ENCODE measurements at places on chromosomes 3 and 15.

DNA sequence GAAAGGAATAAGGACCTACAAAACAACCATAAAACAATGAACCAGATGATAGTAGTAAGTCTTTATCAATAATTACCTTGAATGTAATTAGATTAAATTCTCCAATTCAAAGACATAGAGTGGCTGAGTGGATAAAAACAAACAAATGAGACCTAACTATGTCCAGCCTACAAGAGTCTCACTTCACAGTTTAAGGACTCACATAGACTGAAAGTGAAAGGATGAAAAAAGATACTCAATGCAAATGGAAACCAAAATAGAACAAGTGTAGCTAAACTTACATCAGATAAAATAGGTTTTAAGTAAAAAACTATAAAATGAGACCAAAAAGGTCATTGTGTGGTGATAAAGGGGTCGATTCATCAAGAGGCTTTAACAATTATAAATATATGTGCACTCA, 21.9 kb upstream of the NR1I2 start:
- no peak for DNase-seq

DNA sequence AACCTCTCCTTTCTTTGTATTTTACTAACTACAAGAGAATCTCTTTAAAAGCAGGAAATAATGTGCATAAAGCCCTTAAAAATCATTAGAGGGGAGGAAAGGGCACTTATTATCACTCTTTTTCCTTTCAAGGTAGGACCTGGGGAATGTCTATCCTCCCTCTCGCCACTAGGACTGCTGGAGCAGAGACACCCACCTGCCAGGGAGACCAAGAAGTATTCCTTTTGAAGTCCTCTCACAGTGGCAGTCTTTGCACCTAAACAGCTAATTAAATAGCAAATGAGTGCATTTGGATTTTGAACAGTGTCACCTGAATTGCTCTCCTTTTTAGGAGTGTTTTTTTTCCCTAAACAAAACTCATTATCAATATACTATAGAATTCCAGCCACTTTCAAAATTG, 874.1 kb downstream of the ZPLD1 start:
- no peak for DNase-seq

- no peak for DNase-seq
Measured at GRCh38 chr3:34360713-34361112, 562.3 kb downstream of the PDCD6IP start.

DNA sequence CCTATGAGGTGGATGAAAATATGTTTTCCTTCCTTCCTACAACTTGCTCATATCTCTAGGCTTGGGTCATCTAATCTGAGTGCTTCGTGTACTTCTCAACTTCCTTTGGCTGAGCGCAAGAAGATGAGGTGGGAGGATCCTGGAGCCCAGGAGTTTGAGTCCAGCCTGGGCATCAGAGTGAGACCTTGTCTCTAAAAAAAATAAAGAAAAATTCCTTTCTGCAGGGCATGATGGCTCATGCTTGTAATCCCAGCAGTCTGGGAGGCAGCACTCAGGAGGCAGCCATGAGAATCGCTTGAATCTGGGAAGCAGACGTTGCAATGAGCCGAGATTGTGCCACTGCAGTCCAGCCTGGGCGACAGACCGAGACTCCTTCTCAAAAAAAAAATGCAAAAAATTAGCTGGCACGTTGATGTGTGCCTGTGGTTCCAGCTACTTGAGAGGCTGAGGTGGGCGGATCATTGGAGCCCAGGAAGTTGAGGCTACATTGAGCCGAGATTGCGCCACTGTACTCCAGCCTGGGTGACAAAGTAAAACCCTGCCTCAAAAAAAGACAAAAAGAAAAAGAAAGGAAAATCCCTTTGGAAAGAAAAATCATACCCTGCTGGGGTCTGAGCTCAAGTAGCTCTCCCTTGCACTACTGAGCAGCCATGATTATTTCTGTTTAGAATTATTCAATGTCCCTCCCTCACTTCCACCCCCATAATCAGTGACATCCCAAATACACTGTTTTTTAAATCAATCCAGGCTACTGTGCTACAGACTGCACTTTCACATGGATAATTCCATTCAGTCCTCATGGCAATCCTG, 28.0 kb upstream of the RAB11A start:
- DNase-seq, result no peak

DNA sequence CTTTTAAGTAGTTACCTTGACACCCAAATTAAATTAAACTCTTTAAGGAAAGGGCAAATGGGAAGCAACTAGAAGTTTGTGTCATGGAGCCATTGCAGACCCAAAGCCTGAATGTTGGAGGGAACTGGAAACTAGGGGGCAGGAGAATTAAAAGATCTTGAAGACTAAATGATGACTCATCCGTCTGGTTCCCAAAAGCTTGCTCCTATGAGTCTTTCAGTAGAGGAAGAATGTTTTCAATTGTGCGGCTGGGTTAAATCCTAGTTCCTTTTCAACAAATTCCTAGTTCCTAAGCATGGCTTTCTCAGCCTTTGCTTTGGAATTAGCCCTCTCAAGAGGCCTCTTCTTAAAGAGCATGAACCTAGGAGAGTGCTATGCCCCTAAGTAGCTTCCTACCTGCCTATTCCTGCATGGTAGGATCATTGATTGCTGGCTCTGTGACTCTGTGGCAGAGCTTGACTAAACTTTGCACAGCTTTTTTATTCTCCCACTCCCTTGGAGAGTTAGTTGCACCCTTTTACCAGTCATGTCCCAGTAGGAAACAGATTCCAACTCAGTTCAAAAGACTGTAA, 17.7 kb downstream of the CLEC3B start:
- peak; percentile 69 for DNase-seq

Data from HS-5 (cell line).